ENCODE measurements at places on chromosomes 12 and 14.

- DNase-seq, result peak; percentile 59
Observed at GRCh38 chr12:22459838-22460490, 84.4 kb downstream of the C2CD5 start.

DNA sequence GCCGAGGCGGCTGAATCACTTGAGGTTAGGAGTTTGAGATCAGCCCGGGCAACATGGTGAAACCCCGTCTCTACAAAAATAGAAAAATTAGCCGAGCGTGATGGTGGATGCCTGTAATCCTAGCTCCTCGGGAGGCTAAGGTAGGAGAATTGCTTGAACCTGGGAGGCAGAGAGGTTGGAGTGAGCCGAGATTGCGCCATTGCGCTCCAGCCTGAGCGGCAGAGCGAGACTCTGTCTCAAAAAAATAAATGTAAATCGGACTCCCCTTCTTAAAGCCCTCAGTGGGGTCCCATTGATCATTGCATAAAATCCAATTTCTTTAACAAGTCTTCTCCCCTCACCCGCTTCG lies 908 bp downstream of the TDP1 start:
- DNase-seq, result no peak

- no peak for DNase-seq
Observed at GRCh38 chr14:68630611-68631393, 162.1 kb downstream of the ZFP36L1 start.

DNA sequence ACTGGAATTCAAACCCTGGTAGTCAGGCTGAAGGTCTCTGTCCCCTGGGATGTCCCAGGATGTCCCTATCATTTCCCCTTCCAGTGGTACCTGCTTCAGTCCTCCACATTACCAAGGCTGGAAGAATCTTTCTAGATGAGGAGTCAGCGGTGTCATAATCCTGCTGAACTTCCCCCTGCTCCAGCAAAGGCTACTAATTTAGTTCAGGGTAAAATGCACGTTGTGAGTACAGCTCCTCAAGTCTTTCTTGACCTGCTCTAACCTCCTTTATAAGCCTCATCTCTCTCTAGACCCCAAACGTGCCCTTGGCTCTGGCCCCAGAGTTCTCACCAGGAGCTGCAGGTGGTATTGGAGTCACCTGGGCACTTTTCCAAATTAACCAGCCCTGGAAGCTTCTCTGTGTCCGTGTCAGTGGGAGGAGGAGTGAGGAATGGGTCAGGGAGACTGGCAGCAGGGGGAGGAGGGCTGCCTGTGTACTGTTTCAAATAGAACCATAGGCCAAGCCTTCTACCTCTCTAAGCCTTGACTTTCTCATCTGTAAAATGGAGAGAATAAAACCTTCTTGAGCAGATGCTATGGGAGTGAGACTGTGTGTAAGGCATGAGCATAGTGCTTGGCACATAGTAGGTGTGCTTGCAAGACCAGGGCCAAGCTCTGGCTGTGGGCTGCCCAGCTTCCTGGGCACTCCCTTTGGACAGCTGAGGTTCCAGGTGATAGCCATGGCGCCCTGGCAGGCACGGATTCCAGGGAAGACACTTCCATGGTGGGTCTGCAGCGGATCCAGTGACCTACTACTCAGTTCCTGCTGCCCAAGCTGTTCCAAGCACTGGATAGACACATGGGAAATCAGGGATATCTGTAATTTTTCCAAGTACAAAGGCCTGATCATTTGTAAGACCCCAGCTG lies 24.5 kb downstream of the ASB2 start:
- no peak for DNase-seq

DNA sequence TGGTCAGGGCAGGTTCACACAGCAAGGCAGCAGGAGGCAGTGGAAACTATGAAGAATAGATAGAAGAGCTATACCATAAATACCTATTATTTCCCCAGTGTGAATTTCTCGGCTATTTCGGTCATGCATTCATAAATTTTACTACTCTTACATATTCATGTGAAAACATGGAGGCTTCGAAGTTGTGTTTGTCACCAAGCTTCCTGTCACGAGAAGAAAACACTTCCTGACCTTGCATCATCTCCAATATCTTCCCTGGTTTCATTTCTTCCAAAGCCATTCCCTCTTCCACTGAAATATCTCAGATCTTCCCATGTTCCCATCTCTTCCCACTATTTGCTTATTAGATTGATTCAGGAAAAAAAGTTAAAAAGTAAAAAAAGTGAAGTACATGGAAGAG lies 80.4 kb downstream of the CPNE8 start:
- DNase-seq, result no peak

- no peak for DNase-seq
Observed at GRCh38 chr14:58398895-58399294, 3.2 kb downstream of the TOMM20L start.

DNA sequence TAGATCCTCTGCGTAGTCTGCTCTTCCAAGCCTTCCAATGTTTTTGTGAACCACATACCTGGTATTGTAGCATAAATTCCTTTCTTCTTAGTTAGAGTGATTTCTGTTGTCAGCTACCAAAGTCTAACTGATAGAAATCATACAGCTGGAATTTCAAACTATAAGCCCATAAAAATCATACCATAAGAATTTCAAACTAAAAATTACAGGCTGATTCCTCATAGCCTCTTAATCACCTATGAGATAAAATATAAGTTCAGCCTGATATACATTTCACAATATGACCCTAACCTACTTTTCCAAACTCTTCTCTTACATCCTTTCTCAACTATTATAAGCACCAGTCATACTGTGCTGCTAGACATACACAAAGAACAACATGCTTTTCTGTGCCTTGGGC lies 64.8 kb downstream of the PTHLH start:
- no peak for DNase-seq

GRCh38 chr12:63301311-63301710 lies 150.3 kb upstream of the AVPR1A start:
- peak; percentile 26 for DNase-seq

GRCh38 chr12:19457561-19457960 lies 18.3 kb downstream of the AEBP2 start:
- DNase-seq, result no peak

- no peak for DNase-seq
Observed at GRCh38 chr12:67727702-67728666, 79.4 kb downstream of the DYRK2 start.

DNA sequence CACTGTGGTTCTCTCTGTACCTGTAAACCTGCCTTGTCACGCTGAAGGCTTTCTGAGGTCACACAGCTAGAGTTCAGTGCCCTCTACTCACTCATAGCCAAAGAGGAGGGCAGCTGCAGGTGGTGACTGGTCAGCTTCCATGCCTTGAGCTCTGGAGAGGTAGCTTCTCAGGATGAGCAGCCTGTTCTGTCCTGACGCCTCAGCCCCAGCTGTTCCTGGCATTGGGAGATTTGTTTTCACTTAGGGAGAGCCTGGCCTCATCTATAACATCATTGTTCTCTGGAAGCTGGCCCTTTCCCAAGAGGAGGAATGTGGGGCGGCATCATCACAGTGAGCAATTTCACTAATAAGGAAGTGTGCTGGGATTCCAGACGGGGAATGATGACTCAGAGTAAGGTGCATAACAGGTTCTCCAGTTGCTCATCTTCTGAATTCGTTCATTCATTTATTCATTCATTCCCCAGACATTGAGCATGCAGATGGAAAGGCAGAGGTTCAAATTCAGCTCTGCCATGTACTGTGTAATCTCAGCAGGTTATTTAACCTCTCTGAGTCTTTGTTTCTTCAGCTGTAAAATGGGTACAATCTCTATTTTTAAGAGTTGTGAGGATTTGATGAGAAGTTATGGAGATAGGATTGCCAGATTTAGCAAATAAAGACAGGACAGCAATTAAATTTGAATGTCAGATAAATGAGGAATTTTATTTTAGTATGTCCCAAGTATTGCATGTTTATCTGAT lies 255.8 kb upstream of the CRY1 start:
- peak; percentile 3 for DNase-seq

- DNase-seq, result no peak
Observed at GRCh38 chr12:3496957-3497356, 6.0 kb downstream of the PRMT8 start.

DNA sequence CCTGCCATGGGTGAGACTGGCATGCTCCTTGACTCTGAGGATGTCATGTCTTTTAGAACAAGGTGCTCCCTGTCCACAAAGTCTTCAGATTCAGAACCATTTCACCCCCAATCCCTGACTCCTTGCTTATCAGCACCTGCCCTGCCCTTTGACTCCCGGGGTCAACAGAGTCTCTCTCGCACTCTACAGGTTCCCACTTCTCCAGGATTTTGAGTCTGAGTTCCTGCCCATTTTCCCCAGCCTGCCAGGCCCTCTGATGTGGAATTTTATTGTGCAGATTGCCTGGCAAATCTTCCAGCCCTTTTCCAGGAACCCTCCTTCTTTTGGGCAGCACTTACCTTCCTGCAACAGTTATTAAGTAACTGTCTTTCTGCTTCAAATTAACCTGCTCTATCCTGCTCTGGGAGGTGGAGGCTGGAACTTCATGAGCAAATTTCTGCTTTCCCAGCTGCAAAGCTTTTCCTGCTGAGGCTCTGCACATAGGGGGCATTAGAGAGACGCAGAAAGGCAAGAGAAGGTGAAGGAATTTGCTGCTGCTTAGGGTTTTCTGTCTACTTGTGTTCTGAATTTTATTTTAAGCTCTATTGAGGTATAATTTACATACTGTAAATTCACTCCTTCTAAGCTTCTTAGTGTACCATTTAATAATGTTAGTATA lies 259.1 kb downstream of the PCNX1 start:
- no peak for DNase-seq

DNA sequence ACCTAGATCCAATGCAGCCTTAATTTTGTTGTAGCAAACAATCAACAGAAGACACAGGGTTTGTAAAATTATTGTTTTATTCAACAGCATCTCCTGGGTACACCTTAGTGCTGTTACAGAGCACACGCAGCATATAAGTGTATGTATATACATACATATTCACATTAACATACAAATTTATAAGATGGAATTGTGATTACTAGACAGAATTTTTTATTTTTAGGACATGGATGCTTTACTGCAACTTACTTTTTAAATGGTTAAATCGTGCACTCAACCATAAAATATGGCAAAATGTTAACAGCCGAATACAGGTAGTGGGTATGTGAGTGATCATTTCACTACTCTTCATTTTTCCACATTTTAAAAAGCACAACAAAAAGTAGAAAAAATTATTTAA lies 16.6 kb downstream of the HEATR5A start:
- no peak for DNase-seq

- DNase-seq, result no peak
Observed at GRCh38 chr14:94367347-94368242, 20.8 kb downstream of the SERPINA1 start.

- no peak for DNase-seq
Observed at GRCh38 chr14:105860615-105861580, 334.5 kb downstream of the TMEM121 start.

DNA sequence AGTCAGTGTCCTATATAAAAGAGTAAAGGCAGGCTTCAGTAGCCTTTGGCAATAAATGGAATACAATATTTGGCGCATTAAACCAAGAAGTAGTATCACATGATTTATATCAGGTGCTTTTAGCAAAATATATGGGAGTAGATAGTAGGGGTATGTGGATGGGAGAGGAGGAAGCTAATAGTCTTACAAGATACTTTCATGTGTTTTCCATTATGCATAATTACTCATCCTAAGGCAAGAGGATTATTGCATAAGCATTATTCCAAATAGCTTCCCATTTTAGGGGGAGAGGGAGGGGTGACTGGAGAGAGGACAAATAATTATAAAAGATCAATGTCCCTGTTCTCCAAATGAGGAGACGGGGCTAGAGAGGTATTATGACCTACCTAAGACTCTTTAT lies 104.3 kb downstream of the DUSP6 start:
- DNase-seq, result no peak

- peak; percentile 11 for DNase-seq
Observed at GRCh38 chr14:75675265-75675960, 14.4 kb downstream of the TTLL5 start.

- DNase-seq, result peak; percentile 75
Observed at GRCh38 chr12:53213348-53213747, 6.3 kb upstream of the ITGB7 start.

GRCh38 chr12:47982311-47982710 lies 18.9 kb downstream of the TMEM106C start:
- no peak for DNase-seq

DNA sequence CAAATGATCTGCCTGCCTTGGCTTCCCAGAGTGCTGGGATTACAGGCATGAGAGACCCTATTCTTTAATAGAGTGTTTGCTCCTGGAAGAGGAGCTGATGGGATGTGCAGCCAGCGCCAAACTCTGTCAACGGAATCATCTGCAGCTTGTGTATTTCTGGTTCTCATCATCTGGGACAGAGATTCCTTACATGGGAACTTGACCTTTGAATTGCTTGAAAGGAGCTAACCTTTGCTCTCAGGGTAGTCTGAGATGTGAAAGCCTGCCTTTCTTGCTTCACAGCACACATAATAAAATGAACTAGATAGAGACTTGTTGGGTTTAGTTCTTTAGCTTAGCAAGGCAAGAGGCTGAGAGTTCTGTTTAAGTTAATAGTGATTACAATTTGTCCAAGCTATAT lies 120.0 kb downstream of the OTOGL start:
- DNase-seq, result peak; percentile 16

DNA sequence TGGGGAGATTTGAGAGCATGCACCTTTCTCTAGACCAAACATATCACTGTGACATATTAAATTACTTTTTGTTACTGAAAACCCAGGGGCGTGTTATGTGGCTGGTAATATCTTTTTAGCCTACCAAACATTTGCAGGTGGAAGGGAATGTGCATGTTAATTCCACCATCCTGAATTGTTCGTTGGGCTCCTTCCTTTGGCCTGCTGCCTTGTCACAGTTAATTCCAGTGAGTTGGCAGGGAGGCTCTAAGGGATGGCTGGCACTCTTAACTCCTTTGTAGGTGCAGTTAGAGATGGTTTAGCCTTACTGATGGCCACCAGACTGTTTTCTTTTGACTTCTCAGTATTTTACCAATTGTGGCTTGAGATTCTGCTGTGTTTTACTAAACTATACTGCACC lies 64.5 kb downstream of the DIP2B start:
- DNase-seq, result no peak

DNA sequence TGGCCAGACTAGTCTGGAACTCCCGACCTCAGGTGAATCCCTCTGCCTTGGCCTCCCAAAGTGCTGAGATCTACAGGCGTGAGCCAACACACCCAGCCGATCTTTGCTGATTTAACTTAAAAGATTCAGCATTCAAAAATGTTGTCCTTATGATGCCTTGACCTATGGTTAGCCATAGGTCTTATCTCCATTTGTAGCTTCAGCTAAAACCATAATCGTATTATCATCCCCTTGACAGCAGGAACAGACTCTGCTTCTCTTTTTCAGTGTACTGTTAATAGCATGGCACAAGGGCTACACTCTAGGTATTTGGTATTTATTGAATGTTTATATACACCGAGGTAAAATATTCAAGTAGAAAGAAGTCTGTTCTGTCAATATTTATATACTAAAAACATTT lies 15.3 kb downstream of the CCDC62 start:
- DNase-seq, result no peak

DNA sequence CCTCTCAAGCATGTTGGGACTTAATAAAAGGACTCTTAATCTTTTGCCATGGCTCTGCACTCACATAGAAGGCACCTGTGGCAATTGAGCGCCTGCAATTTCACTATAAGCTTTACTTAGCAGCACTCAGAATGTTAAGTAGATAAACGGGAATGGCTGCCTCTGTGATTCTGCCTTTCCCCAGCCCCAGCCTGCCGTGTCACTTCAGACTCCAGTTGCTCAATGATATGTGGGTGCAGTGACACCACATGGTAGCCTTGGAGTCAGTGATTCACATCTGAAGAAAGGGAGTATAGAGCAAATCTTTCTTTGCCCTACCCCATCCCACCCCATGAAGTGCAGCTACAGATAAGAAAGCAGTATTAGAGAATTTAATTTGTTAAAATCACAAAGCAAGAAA lies 96.1 kb downstream of the ZFC3H1 start:
- DNase-seq, result no peak

- DNase-seq, result peak; percentile 17
Observed at GRCh38 chr14:96752594-96752993, 44.6 kb upstream of the VRK1 start.
